Sigmoid colon (tissue), 7 donors: ENCODE measurements at places on chromosomes 1 and 21. TPM values are rescaled to one million over a fixed set of nuclear protein-coding genes. Genes with fewer than 3 reads are reported as not detected.

DNA sequence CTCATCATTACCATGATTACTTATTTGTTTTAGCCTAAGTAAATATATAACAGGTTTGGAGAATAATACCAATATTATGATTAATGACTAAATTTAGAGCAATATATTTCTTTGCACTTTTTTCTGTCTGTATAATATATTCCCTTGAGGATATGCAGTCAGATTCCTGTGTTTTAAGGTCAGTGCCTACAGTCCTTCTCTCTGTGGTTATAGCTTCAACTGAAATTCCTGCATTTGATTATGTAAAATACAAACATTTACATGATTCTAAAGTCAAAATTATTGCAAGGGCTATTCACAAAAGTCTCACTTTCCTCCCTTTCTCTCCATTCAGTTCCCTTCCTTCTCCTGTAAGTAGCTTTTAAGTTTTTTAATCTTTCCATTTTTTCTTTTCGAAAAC lies 142.9 kb upstream of the COL6A1 start:
- DNase-seq = no peak
- H3K27ac ChIP-seq = no peak overlapping the region
- no peaks in the 10 kb centered on the region for H3K27me3 ChIP-seq
- no peak overlapping the region for H3K4me3 ChIP-seq

DNA sequence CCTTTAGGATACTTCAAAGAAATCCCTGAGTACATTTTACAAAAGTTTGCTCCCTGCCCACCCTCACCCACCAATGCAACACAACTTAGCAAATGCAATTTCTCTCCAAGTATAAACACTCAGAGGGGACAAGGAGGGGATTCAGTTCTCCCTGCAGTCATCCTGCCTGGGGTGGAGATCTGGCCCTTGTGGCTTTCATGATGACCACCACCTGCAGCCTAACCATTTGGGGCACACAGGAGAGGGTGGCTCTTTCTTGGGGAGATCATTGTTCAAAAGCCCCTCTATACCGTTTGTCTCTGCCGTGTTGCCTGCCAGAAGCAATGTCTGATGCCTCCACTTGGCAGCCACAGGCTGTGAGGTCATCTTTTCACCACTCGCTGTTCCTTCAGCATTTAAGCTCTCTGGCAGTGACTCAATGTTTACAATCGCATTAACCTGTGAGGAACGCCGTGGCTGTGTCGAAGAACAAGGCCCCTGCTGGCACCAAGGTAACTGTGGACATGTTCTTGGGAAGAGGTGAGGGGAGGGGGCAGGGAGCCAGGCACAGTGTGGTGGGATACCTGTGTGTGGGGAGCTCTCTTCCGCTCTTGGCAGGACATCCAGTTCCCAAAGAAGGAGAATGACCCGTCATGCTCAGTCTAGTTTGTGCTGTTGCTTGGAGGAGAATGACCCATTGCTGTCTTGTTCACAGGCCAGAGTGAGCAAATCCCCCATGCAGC lies 103.9 kb upstream of the DUSP10 start:
- H3K4me3 ChIP-seq = no peak overlapping the region
- peak overlapping the region; percentile 38 for H3K27ac ChIP-seq
- no peaks in the 10 kb centered on the region for H3K36me3 ChIP-seq
- peaks cover 19% of the 10 kb centered on the region for H3K4me1 ChIP-seq
- DNase-seq = peak; percentile 84

DNA sequence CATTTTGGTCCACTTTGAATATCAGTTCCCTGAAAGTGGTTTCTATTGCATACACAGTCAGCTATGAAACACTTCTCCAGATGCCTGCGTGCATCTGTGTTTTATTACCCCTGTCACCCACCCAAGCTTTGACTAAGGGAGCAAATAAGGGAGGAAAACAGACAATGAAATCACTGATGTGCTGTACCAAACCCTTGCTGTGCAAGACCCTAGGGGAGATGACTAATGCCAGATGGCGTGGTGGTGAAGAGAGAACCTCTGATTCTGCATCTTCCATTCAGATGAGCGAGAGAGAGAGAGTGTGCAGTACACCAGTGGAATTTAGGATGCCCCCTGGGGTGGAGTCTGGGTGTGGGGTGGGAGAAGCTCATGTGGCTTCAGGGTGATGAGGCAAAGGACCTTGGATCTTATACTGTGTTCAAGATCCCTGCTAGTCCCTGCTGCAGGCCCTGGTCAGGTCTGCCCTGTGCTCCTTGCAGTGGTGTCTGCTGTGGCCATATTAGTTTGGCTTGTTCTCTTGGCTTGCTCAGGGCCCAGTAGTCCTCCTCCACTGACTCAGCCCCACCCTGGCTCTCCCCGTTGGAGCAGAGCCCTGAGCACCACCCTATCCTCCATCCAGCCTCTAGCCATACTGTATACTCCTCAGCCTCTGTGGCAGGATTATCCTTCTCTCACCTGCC lies 18.5 kb downstream of the CLCA1 start:
- H3K36me3 ChIP-seq = no peaks in the 10 kb centered on the region
- H3K27me3 ChIP-seq = no peaks in the 10 kb centered on the region
- no peak overlapping the region for H3K4me3 ChIP-seq
- peaks cover 16% of the 10 kb centered on the region for H3K4me1 ChIP-seq
- peak overlapping the region; percentile 42 for H3K27ac ChIP-seq
- peak; percentile 72 for DNase-seq

DNA sequence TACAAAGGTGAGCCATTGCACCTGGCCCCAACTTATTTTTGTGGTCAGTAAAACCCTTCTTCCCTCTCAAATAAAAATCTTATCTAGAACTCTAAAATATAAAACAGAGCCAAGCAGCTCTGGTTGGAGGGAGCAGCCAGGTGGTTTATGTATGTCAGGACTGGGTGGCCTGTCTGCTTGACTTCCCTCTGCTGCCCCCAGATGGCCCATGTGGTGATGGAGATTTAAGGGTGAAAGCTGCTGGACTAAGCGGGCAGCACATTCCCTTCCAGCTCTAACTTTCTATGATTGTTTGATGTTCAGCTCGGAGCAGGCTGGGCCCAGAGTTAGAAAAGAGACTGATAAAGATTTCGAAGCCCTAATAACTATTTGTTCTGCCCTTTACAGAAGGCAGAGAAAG lies 11.9 kb upstream of the PAQR6 start:
- no peaks in the 10 kb centered on the region for H3K4me1 ChIP-seq
- H3K27me3 ChIP-seq = no peaks in the 10 kb centered on the region
- DNase-seq = no peak
- H3K27ac ChIP-seq = no peak overlapping the region
- H3K36me3 ChIP-seq = peaks cover 99% of the 10 kb centered on the region
- H3K4me3 ChIP-seq = no peak overlapping the region

GRCh38 chr21:35368326-35368725 lies 319.2 kb upstream of the RUNX1 start:
- H3K27ac ChIP-seq = no peak overlapping the region
- H3K27me3 ChIP-seq = no peaks in the 10 kb centered on the region
- H3K36me3 ChIP-seq = no peaks in the 10 kb centered on the region
- no peaks in the 10 kb centered on the region for H3K4me1 ChIP-seq

DNA sequence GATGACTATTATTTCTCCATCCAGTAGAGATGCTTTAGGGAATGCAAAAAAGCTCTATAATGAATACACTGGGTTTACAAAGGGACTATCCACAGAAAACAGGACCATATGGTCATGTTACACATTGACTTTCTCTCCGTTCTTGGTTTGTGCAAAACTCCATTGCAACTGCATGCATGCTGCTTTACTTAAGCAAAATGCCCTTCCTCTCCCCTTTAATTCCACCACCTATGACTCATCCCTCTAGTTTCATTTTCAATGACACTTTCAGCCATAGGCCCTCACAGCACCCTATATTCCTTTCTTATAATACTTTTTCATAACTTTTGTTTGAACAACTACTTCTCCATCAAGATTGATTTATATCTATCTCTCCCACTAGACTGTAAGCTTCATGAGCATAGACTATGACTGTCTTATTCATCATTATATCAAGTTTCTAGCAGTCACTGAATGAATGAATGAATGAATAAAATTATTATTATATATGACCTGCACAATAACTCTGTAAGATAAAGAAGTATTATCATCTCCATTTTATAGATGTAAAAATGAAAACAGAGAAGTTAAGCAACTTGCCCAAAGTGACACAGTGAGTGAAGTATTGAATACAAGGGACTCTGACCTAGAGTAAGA lies 248.9 kb downstream of the PLPP3 start:
- H3K36me3 ChIP-seq = no peaks in the 10 kb centered on the region
- no peak for DNase-seq
- no peak overlapping the region for H3K27ac ChIP-seq
- no peaks in the 10 kb centered on the region for H3K4me1 ChIP-seq

- no peak overlapping the region for H3K4me3 ChIP-seq
- no peaks in the 10 kb centered on the region for H3K4me1 ChIP-seq
- no peaks in the 10 kb centered on the region for H3K36me3 ChIP-seq
- no peaks in the 10 kb centered on the region for H3K27me3 ChIP-seq
- peak; percentile 68 for DNase-seq
These were observed 12.7 kb upstream of the TRAF3IP3 start for GRCh38 chr1:209743145-209743482.

GRCh38 chr1:7427605-7428300 lies 343.3 kb upstream of the VAMP3 start:
- DNase-seq = no peak
- H3K4me1 ChIP-seq = no peaks in the 10 kb centered on the region
- no peaks in the 10 kb centered on the region for H3K27me3 ChIP-seq
- H3K27ac ChIP-seq = no peak overlapping the region

- H3K27ac ChIP-seq = no peak overlapping the region
- no peaks in the 10 kb centered on the region for H3K27me3 ChIP-seq
- H3K4me3 ChIP-seq = no peak overlapping the region
- DNase-seq = no peak
- no peaks in the 10 kb centered on the region for H3K4me1 ChIP-seq
These were observed 228.6 kb downstream of the COP1 start for GRCh38 chr1:175978476-175978875.

GRCh38 chr1:27773826-27774445 lies 917 bp downstream of the STX12 start:
- DNase-seq = no peak
- peak overlapping the region; percentile 95 for H3K4me3 ChIP-seq
- no peaks in the 10 kb centered on the region for H3K27me3 ChIP-seq
- no peaks in the 10 kb centered on the region for H3K36me3 ChIP-seq
- H3K27ac ChIP-seq = peak overlapping the region; percentile 93
- peaks cover 31% of the 10 kb centered on the region for H3K4me1 ChIP-seq

DNA sequence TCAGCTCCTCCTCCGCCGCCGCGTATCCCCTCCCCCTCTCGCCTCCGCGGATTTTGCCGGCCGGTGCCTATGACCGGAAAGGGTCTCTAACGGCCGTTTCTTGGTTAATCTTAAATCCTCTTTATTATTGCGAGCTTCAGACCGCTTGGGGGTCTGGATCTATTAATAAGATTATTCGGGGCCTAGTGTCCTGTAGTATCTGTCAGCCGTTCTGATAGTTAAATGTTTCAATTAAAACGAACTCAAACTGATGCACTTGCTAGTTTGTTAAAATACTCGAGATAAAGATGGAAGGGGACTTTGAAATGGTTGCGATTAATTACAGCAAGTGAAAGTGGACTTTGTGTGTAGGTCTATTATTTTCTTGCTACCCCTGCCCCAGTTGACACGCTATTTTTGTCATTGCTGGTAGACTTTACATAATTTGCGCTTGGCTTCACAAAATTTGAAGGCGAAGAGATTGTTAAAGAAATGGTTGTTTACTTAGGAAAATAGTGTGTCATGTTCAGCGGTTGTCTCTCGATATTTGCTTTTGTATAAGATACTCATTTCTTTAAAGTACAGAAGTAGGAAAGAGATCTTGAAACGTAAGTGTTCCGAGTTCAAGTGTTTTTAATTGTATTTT lies 779 bp downstream of the SON start:
- peaks cover 39% of the 10 kb centered on the region for H3K4me1 ChIP-seq
- peak; percentile 81 for DNase-seq
- peak overlapping the region; percentile 99 for H3K27ac ChIP-seq
- H3K4me3 ChIP-seq = peak overlapping the region; percentile 63

DNA sequence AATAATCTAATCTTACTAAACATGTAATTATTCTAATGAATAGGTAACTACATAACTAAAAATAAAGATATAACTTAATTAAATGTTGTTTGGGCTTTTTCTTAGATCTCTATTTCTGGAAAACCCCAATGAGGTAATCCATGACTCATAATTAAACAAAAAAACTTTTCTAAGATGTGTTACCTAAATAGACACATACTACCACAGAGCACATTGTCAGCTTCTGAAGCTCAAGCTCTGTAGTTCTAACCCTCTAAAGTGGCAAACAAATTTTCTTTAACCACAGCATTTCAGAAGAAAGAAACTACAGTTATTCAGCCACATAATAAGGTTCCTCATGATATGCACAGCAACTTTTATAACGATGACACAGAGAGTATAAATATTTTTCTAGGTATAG lies 4.2 kb downstream of the OR6K3 start:
- no peak overlapping the region for H3K4me3 ChIP-seq
- no peaks in the 10 kb centered on the region for H3K27me3 ChIP-seq

DNA sequence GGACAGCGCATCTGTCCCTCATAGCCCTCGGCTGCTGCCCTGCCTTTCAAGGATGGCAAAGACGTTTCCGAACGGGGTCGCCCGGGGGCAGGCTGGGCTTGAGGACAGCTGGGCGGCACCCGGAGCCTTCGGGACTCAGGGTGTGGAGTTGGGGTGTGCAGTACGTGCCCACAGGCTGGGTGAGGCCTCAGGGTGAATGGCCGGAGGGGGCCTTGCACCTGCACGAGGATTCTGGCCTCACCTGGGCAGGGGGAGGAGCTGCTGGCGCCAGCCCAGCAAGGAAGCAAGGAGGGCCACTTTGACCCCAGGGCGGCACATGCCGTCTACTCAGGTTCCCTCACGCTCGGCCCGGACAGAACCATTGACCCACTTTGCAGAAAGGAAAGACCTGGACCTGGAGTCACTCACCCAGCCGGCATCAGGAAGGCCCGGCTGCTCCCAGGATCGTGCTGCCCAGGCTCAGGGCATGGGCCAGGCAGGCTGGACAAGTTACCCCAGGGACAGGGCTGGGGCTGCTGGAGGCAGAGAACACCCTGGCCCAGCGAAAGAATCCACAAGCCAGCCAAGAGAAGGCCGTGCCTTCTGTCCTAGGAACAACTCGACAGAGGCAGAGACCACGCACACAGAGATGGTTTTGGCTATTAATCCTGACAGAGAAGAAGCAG lies 65.1 kb upstream of the TTC34 start:
- no peak overlapping the region for H3K4me3 ChIP-seq
- H3K36me3 ChIP-seq = no peaks in the 10 kb centered on the region
- no peak overlapping the region for H3K27ac ChIP-seq

Gene LMX1A
- total RNA-seq = not detected

Gene DISP3
- total RNA-seq = 0.28 TPM
